Mesenteric fat pad (tissue), 1 donor: ENCODE measurements at places on chromosomes 1 and 21. TPM values are rescaled to one million over a fixed set of nuclear protein-coding genes. Genes with fewer than 3 reads are reported as not detected.

Gene TAGLN2
- total RNA-seq: 314 TPM

Gene RIPK4
- not detected for total RNA-seq

Gene TUT4
- total RNA-seq: 39.9 TPM

Gene CLDN14
- total RNA-seq: not detected

Gene NPPA
- total RNA-seq: not detected

Gene HCRTR1
- total RNA-seq: 0.39 TPM

Gene KCND3
- 18.4 TPM for total RNA-seq

Gene NCF2
- 40.8 TPM for total RNA-seq

Gene SMPDL3B
- total RNA-seq: not detected

Gene C8B
- not detected for total RNA-seq

Gene SLC22A15
- 5.1 TPM for total RNA-seq

Gene LRIG2
- total RNA-seq: 13.4 TPM

Gene FLG
- not detected for total RNA-seq

Gene ZNF648
- not detected for total RNA-seq

Gene SMCP
- total RNA-seq: not detected

Gene PGLYRP4
- total RNA-seq: not detected

Gene TIE1
- total RNA-seq: 42.6 TPM

Gene TENT5C
- 2.5 TPM for total RNA-seq

Gene NEGR1
- total RNA-seq: 34.7 TPM

Gene RHD
- not detected for total RNA-seq

Gene BSND
- total RNA-seq: not detected

Gene LRRC53
- total RNA-seq: not detected
